ENCODE measurements at places on chromosomes 13 and 19.

DNA sequence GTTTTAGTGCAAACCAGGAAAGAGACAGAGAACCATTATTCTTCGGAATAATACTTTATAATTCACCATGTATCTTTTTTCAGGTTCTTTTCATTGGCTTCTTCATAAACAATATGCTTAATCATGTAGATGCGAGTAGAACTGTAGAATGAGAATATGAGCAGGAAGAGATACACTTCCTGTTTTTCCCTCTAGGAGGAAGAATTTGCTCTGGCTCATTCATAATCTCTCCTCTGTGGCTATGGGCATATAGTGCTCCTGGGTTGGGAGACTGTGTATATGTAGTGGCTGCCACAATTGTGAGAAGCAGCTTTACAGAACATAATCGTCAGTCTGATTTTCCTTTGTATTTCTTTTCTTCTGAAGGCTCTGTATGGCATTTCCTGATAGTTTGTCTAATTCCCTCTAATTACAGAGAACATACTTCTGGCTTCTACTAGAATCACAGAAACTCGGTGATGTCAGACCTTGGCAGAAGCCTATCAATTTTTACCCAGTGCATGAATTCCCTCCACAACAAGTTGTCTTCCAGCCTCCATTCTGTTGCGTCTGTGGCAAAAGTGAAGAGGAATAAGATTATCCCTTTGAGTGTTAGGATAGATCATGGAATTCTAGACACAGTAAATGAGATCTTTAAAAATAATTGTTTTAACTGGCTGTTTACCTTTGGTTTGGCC, 2.9 kb upstream of the DCLK1 start:
- H3K27me3 ChIP-seq: peaks cover 46% of the 10 kb centered on the region
- H3K4me1 ChIP-seq: no peaks in the 10 kb centered on the region
- H3K36me3 ChIP-seq: no peaks in the 10 kb centered on the region
- no peak for DNase-seq
- no peak overlapping the region for H3K4me3 ChIP-seq
- no peak overlapping the region for H3K27ac ChIP-seq

GRCh38 chr19:53157626-53158025, 1.2 kb downstream of the ZNF347 start:
- DNase-seq: no peak
- H3K4me3 ChIP-seq: peak overlapping the region; percentile 84
- peaks cover 41% of the 10 kb centered on the region for H3K36me3 ChIP-seq
- no peaks in the 10 kb centered on the region for H3K27me3 ChIP-seq

- no peaks in the 10 kb centered on the region for H3K27me3 ChIP-seq
- DNase-seq: no peak
- H3K27ac ChIP-seq: no peak overlapping the region
- H3K4me1 ChIP-seq: peaks cover 8% of the 10 kb centered on the region
Observed at GRCh38 chr13:49678191-49678914, 12.9 kb downstream of the EBPL start.

DNA sequence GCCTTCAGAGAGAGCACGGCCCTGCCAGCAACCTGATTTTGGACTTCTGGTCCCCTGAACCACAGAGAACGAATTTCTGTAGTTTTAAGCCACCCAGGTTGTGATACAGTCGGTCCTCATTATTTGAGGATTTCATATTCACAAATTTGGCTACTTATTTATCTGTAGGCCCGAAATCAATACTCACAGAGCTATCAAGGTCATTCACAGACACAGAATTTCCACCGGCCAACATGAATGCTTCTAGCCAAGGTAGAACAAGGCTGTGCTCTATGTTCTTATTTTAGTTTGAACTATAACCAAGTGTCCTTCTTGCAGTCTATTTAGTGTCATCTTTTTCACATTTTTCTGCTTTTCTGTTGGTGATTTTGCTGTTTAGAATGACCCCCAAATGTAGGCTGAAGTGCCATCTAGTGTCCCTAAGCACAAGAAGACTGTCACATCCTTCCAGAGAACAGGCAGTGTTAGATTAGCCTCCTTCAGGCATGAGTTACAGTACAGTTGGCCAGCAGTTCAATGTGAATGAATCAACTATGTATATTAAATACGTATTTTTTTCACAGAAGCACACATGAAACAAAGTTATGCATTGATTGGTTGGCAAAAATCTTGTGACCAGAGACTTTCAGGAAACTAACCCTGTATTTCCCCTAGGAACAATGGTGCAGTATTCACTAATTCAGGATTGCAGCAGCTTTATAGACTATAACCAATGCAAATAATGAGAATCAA, 63.5 kb downstream of the C13orf42 start:
- no peaks in the 10 kb centered on the region for H3K27me3 ChIP-seq
- peaks cover 1% of the 10 kb centered on the region for H3K4me1 ChIP-seq
- H3K27ac ChIP-seq: no peak overlapping the region
- H3K36me3 ChIP-seq: no peaks in the 10 kb centered on the region
- no peak overlapping the region for H3K4me3 ChIP-seq

GRCh38 chr13:39656325-39656677, 839 bp downstream of the COG6 start:
- peaks cover 2% of the 10 kb centered on the region for H3K36me3 ChIP-seq
- peak overlapping the region; percentile 97 for H3K27ac ChIP-seq
- DNase-seq: no peak
- no peaks in the 10 kb centered on the region for H3K27me3 ChIP-seq
- H3K4me3 ChIP-seq: peak overlapping the region; percentile 100
